Prostate gland (tissue), 2 donors: ENCODE measurements at places on chromosomes 5 and 9. TPM values are rescaled to one million over a fixed set of nuclear protein-coding genes. Genes with fewer than 3 reads are reported as not detected.

GRCh38 chr5:68435611-68436010 is 220.1 kb downstream of the PIK3R1 start:
- H3K4me1 ChIP-seq, result no peaks in the 10 kb centered on the region
- no peak overlapping the region for H3K4me3 ChIP-seq
- no peak overlapping the region for H3K27ac ChIP-seq
- H3K36me3 ChIP-seq, result no peaks in the 10 kb centered on the region
- H3K27me3 ChIP-seq, result no peaks in the 10 kb centered on the region

GRCh38 chr5:142122121-142122520 is 13.5 kb downstream of the NDFIP1 start:
- no peaks in the 10 kb centered on the region for H3K27me3 ChIP-seq
- no peak overlapping the region for H3K4me3 ChIP-seq
- no peak overlapping the region for H3K27ac ChIP-seq

DNA sequence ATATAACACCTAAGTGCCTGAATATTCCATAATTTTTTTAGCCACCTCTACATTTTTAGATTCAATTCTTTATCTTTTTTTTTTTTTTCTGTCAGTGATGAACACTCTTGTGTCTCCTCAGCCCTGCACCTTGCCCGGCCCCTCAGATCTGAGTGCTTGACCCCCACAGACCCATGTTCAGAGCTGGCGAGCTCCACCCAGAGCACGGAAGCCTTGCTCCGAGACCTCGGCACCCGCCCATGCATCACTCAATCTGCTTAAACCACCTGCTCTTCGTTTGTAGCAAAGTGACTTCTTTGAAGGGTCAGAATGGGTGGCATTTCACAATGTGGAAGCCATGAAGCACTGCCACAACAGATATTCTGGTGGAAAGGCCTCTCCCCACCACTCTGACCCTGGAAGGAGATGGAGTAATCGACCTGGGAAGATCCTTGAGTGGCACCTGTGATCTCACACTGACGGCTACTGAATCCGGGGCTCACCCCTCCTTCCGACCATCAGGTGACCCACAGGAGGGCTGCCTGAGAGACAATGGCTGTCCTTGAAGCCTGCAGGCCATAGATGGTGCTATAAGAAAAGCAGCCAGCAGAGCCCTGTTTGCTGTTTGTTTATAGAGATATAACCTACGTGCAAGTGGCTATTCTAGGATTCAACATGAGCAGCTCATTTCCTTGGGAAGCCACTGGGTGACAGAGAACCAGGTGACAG is 261.1 kb upstream of the IRX4 start:
- H3K4me1 ChIP-seq, result no peaks in the 10 kb centered on the region
- no peak overlapping the region for H3K4me3 ChIP-seq
- no peaks in the 10 kb centered on the region for H3K27me3 ChIP-seq
- H3K27ac ChIP-seq, result no peak overlapping the region

GRCh38 chr5:132905938-132906337 is 32.5 kb downstream of the LEAP2 start:
- peak; percentile 30 for DNase-seq
- H3K4me3 ChIP-seq, result no peak overlapping the region
- no peaks in the 10 kb centered on the region for H3K36me3 ChIP-seq
- H3K27ac ChIP-seq, result no peak overlapping the region
- H3K27me3 ChIP-seq, result no peaks in the 10 kb centered on the region

DNA sequence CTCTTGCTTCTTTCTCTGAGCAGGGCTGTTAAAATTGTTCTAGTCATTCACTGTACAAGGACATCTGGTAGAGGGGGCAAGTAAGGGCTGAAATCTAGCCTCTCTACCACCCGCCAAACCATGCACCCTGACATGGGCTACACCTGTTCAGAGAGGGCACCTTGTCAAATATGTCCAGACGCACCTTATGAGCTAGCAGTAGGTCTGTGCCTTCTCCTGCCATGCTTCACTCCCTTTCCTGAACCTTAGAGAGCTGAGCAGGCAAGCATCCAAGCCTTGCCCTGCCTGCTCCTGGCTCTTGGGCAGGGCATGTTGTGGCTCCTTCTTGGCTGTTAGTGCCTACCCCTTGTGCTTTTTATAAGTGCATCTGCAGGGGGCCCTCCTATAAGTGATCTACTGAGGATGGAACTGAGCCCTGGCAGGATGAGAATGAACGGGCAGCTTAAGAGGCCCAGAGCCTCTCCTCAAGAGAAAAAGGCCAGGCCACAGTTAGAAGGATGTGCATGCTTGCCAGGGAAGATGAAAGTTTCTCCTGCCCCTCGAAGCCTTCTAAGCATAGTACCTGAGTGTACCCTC is 3.8 kb upstream of the NEUROG1 start:
- H3K4me1 ChIP-seq, result no peaks in the 10 kb centered on the region
- no peak overlapping the region for H3K4me3 ChIP-seq
- no peak overlapping the region for H3K27ac ChIP-seq
- H3K27me3 ChIP-seq, result peaks cover 41% of the 10 kb centered on the region
- no peak for DNase-seq

DNA sequence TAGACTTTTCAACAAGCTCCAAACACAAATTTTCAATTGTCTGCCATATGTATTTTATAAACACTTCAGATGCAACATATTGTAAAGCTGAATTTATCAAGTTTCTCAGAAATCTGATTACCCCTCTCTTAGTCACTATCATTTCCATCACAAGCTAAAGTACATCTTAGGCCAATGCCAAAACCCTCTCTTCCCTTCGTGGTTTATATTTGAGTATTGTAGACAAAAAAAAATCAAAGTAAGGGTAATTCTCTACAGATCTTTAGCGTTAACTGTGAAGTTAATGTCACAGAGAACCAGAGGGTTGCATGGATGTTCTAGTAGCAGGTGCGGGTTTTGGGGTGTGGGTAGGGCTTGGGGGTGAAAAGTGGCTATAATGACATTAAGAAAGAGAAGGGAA is 387.7 kb upstream of the PTGER4 start:
- DNase-seq, result no peak
- no peaks in the 10 kb centered on the region for H3K36me3 ChIP-seq
- H3K4me1 ChIP-seq, result no peaks in the 10 kb centered on the region
- H3K27me3 ChIP-seq, result no peaks in the 10 kb centered on the region
- no peak overlapping the region for H3K4me3 ChIP-seq

DNA sequence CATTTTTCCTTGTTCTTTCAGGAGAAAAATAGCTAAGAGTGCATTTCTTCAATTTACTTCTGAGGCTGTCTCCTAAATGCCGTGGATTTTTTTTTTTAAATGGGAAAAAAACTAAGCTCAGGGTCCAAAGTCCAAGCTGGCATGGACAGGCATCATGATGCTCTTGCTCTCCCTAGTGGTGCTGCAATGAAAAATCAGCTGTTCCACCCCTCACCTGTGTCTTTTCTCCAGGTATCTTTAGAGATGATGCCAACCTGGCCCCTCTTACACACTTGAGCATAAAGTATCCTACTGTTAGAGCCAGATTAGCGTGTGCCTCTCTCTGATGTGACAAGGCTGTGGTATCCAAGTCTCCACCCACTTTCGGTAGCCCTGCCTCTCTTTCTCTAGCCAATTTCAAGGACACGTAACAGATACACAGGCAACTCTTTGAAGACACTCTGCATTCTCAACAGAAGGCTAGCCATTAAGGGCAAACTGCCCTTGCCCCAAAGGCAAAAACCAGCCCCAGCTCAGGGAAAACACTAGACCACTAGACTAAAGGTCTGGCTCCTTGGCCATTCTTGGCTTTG is 208.8 kb downstream of the SAXO1 start:
- no peak for DNase-seq
- H3K27ac ChIP-seq, result no peak overlapping the region
- no peaks in the 10 kb centered on the region for H3K4me1 ChIP-seq
- no peaks in the 10 kb centered on the region for H3K27me3 ChIP-seq
- H3K4me3 ChIP-seq, result no peak overlapping the region

DNA sequence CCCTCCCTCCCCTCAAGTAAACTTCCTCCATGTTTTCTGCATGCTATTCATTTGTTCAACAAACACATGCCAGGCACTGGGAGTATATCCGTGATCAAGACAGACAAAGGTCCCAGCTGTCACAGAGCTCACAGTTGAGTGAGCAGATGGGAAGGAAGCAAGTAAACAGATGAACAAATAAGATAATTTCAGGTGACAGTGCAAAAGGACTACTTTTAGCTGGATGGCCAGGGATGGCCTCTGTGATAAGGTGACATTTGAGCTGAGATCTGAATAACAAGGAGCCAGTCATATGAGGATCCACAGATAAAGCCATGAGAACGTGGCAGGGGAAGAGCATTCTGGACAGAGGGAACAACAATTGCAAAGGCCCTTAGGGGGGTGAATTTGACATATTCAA is 121.7 kb upstream of the RAD23B start:
- H3K27me3 ChIP-seq, result no peaks in the 10 kb centered on the region
- H3K4me3 ChIP-seq, result no peak overlapping the region
- no peak overlapping the region for H3K27ac ChIP-seq
- H3K36me3 ChIP-seq, result no peaks in the 10 kb centered on the region
- H3K4me1 ChIP-seq, result no peaks in the 10 kb centered on the region
- DNase-seq, result no peak

DNA sequence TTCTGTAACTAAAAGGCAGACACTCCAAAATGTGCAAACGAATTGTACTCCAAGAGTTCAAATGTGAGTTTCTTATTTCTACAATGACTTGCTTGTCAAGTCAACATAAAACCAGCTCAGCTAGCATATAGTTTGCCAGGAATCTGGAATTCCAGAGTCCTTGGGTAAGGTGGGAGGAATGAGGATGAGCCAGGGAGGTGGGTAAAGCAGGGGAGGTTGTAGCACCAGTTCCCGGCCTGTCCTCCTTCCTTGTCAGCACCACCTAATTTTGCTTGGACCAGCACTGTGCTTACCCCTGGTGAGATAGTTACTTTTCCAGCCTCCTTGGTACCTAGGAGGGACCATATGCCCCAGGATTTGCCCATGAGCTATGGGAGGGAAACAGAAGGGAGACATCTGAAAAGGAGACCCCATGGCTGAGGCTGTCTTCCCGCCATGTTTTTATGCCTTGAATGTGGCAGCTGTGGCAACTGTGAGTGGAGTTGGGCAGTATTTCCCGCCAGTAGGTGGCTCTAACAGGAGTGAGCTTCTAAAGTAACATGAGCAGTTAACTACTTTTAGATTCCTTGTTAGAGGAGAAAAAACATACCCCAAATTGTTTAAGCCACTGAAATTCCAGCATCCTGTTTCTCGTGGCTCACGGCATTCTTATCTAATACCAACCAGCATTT is 302.5 kb downstream of the TENT4A start:
- H3K4me1 ChIP-seq, result no peaks in the 10 kb centered on the region
- no peak overlapping the region for H3K27ac ChIP-seq
- H3K4me3 ChIP-seq, result no peak overlapping the region
- no peaks in the 10 kb centered on the region for H3K36me3 ChIP-seq

- no peaks in the 10 kb centered on the region for H3K4me1 ChIP-seq
- no peak for DNase-seq
- no peak overlapping the region for H3K27ac ChIP-seq
- H3K36me3 ChIP-seq, result no peaks in the 10 kb centered on the region
- H3K4me3 ChIP-seq, result no peak overlapping the region
Observed at GRCh38 chr5:125496393-125496792, 750.0 kb upstream of the ZNF608 start.

- no peaks in the 10 kb centered on the region for H3K36me3 ChIP-seq
- H3K4me1 ChIP-seq, result no peaks in the 10 kb centered on the region
- H3K27ac ChIP-seq, result no peak overlapping the region
Observed at GRCh38 chr9:4362281-4362680, 62.4 kb upstream of the GLIS3 start.

GRCh38 chr5:58687595-58687994 is 104.7 kb downstream of the RAB3C start:
- DNase-seq, result no peak
- H3K36me3 ChIP-seq, result no peaks in the 10 kb centered on the region
- no peak overlapping the region for H3K27ac ChIP-seq
- no peaks in the 10 kb centered on the region for H3K27me3 ChIP-seq
- H3K4me3 ChIP-seq, result no peak overlapping the region

DNA sequence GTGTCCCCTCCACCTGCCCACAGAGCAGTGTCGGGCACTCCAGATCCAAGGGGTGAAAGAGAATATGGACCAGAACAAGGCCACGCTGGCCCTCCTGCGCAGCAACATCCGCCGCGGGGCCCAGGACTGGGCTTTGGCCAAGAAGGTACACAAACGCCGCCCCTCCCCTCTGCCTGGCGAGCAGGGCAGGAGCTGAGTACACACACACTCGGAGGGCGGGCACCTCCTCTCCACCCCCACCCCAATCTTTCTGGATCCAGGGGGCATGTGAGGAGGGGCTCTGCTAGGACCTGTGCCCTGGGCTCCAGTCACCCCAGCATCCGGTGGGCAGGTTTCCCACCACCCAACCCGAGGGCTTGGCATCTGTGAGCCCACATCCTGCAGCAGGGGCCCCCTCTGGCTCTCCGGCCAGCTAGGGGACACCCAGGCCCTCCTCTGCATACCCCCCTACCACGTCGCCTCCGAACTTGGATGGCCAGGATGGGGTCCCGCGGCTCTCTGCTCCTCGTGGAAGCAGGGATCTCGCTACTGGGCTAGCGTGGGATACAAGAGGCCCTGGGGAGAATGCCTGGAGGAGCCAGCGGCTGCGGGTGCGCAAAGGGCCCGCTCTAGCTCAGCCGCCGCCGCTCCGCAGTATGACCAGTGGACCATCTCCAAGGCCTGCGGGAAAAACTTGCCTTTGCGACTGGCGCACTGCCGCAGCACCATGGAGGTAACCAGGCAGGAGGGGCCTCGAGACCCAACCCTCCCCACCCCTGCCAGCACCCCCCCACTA is 3.1 kb downstream of the CCDC183 start:
- H3K4me3 ChIP-seq, result peak overlapping the region; percentile 44
- peak; percentile 82 for DNase-seq
- H3K27me3 ChIP-seq, result no peaks in the 10 kb centered on the region

- no peaks in the 10 kb centered on the region for H3K27me3 ChIP-seq
Observed at GRCh38 chr9:105484226-105484625, 36.4 kb downstream of the FSD1L start.

GRCh38 chr5:53063791-53064190 is 45.8 kb downstream of the MOCS2 start:
- H3K27ac ChIP-seq, result no peak overlapping the region
- H3K36me3 ChIP-seq, result no peaks in the 10 kb centered on the region
- H3K27me3 ChIP-seq, result no peaks in the 10 kb centered on the region
- no peaks in the 10 kb centered on the region for H3K4me1 ChIP-seq
- H3K4me3 ChIP-seq, result no peak overlapping the region

DNA sequence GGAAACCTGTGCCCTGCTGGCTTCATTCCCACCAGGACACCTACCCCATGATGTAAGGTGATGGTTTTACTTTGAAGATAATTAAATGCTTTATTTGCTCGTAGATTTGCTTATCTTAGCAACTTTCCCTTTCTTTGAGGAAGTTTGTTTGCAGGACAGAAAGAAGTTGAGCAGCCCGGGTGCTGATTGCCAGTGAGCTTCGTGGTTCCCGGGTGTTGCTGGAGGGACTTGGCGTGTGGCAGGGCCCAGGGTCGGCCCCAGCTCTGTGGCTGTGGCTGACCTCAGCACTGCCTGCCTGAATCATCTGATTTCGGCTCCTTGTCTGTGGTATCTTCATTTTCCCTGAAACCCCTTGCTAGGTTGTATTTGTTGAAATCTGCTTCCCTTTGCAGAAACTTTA is 8.7 kb downstream of the POMT1 start:
- H3K4me3 ChIP-seq, result no peak overlapping the region
- no peaks in the 10 kb centered on the region for H3K4me1 ChIP-seq
- no peak for DNase-seq
- no peaks in the 10 kb centered on the region for H3K27me3 ChIP-seq

MSX2 gene
- 36.4 TPM for total RNA-seq

GALNT10 gene
- total RNA-seq, result 27.1 TPM

PTRH1 gene
- total RNA-seq, result 28.6 TPM

SV2C gene
- total RNA-seq, result 0.28 TPM
